ENCODE measurements at places on chromosomes 5 and 9.

DNA sequence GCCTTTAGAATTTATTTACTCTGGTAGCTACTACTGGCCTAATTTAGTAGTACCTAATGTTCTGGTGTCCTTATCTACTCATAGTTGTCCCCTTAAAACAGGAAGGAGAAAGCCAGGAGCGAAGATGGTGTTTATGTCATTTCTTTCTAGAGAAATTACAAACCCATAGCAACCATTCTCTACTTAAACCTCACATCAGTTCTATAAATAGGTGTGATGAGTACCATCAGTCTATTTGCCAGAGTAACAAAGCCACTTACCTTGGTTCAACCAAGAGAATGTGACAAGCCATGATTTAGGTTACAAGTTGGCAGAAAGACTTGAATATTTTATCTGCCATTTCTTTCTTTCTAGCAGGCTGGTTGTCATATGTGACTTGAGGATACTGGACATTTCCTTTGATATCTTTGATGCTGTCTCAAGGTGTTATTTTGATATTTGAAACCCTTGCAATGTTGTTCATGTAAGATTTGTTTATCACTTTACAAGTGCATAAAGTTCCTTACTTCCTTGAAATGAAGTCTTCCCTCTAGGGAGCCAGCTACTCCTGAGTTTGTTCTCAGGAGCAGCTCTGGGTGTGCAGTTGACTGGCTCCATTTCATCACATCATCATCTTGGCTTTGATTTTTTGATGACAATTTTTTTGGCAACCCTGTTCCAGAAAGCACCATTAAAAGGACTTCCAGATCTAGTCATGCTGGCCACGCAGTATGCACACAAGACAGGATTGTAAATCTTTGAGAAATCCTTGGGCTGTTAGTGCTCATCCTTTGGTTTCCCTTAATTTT is 286.8 kb downstream of the ARHGAP26 start:
- no peak for DNase-seq

DNA sequence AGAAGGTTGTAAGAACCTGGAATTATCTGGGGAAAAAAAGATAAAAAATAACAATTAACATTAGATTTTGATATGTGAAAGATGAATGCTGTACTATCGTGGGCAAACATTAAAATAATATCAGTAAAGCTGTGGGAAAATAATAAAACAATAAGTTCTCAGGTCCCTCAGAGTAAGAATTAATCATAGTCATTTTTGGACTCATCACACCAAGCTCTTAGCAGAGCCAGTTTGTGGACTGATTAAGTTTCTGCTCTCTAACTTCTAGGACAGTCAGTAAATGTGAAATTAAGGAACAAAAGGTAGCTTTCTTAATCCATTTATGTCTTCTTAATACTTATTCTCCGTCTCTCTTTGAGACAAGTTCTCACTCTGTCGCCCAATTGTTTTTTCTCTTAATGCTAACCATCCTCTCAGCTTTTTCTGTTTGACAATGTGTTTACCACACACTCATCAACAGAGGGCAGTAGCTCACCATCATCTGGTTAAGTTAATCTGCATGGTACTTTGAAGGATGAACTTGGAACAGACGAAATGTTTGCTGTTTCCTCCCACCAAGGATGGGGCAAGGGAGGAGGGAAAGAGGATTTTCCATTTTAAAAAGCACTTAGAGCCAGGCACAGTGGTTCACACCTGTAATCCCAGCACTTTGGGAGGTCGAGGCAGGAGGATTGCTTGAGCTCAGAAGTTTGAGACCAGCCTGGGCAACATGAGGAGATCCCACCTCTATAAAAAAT is 5.3 kb upstream of the ACO1 start:
- no peak for DNase-seq

DNA sequence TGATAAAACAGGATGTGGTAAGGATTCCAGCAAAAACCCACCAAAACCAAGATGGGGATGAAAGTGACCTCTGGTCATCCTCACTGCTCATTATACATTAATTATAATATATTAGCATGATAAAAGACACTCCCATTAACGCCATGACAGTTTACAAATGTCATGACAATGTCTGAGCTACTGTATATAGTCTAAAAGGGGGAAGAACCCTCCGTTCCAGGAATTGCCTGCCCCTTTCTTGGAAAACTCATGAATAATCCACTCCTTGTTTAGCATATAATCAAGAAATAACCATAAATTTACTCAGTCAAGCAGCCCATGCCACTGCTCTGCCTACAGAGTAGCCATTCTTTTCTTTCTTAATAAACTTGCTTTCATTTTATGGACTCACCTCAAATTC is 96.4 kb upstream of the VLDLR start:
- DNase-seq, result no peak

GRCh38 chr5:67333171-67333570 is 136.6 kb upstream of the CD180 start:
- no peak for DNase-seq

DNA sequence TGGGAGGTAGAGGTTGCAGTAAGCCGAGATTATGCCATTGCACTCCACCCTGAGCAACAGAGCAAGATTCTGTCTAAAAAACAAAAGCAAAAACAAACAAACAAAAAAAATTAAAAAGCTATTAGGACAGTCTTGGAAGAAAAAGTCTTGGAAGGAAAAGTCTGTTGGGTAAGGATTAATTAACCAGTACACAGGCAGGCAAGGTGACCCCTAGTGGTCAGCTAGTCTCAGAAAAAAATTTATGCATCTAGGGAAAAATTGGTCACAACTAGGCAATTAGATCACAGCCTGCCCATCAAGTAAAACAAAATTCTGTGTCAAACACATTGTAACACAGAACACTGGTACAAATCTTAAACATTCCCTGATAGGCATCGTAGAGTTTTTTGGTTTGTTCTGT is 6.7 kb upstream of the ANKRD18B start:
- no peak for DNase-seq

- no peak for DNase-seq
These were observed 110.0 kb downstream of the ISOC1 start for GRCh38 chr5:129204525-129204924.

Measured in NCI-H187 (cell line).